Fibroblast of lung (primary cell): ENCODE measurements at places on chromosomes 7 and 10. TPM values are rescaled to one million over a fixed set of nuclear protein-coding genes. Genes with fewer than 3 reads are reported as not detected.

DNA sequence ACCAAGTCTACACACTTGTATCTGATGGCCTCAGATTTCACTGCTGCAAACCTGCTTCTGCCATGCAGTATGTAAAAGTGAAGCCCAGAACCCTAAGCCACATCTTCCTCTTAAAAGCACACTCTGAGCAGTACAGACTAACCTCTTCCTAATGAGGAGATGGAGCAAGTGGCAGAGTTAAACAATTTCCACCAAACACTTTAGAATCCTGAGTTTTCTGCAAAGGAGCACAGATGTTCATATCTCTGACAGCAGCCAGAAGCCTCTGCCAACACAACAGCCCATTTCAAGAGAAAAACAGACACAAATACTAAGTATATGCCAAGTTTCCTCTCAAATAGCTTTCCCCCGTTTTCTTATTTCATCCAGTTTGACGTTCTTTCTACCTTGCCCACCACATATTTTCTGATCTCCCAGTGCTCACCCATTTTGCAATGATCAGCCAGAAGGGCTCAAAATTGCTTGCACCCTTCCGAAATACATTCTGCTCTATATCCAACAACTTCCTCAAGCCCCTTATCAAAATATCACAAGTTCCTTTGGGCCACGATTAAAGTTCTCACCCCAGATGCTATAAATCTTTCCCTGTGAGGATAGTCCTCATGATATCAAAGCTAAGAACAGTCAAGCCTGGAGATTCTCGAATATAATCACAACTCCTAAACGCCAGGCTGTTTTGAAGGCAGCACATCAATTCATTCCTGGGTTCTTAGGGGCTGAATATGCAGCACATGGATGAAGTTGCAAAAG is 27.5 kb downstream of the ELMO1 start:
- no peak for DNase-seq
- H3K4me1 ChIP-seq = no peaks in the 10 kb centered on the region
- H3K27me3 ChIP-seq = no peaks in the 10 kb centered on the region
- H3K27ac ChIP-seq = no peak overlapping the region
- no peak overlapping the region for H3K4me3 ChIP-seq
- no peaks in the 10 kb centered on the region for H3K36me3 ChIP-seq

DNA sequence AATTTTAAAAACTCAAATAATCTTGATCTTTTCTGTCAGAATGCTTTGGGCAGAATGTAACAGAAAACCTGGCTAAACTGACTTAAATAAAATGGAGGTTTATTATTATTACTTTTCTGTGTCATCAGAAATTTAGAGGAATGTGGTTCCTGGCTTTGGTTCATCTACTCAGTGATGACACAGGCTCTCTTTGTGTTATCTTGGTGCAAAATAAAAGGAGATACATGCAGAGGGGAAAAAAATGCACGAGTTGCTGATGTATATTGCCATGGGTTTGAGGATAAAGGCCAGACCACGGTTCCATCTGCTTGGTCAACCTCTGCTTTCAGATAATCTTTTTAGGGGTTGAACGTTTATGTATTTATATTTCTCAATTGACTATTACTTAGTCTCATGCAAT is 181.4 kb downstream of the SUGCT start:
- no peaks in the 10 kb centered on the region for H3K4me1 ChIP-seq
- no peaks in the 10 kb centered on the region for H3K27me3 ChIP-seq
- no peaks in the 10 kb centered on the region for H3K36me3 ChIP-seq

GRCh38 chr7:114086537-114086913 is 167.7 kb upstream of the PPP1R3A start:
- H3K27me3 ChIP-seq = peaks cover 27% of the 10 kb centered on the region
- H3K36me3 ChIP-seq = no peaks in the 10 kb centered on the region
- peak overlapping the region; percentile 85 for H3K4me3 ChIP-seq
- no peak overlapping the region for H3K27ac ChIP-seq
- no peaks in the 10 kb centered on the region for H3K4me1 ChIP-seq

GRCh38 chr10:33780961-33781360 is 446.5 kb upstream of the NRP1 start:
- no peaks in the 10 kb centered on the region for H3K27me3 ChIP-seq
- H3K36me3 ChIP-seq = no peaks in the 10 kb centered on the region
- no peaks in the 10 kb centered on the region for H3K4me1 ChIP-seq
- H3K4me3 ChIP-seq = no peak overlapping the region

- H3K4me3 ChIP-seq = no peak overlapping the region
- no peaks in the 10 kb centered on the region for H3K36me3 ChIP-seq
- no peak overlapping the region for H3K27ac ChIP-seq
- H3K4me1 ChIP-seq = no peaks in the 10 kb centered on the region
- peaks cover 8% of the 10 kb centered on the region for H3K27me3 ChIP-seq
- peak; percentile 55 for DNase-seq
Measured at GRCh38 chr7:106056513-106057203, 55.5 kb downstream of the SYPL1 start.

VWA2 gene
- under 0.01 and 0.17 TPM in 2 replicates for total RNA-seq

NKX1-2 gene
- not detected in 2 replicates for total RNA-seq

MCM7 gene
- total RNA-seq = 16.7 and 24.4 TPM in 2 replicates

CAPZA2 gene
- 91.9 and 123 TPM in 2 replicates for total RNA-seq

CPN1 gene
- not detected in 2 replicates for total RNA-seq

TIMM23 gene
- total RNA-seq = 55.0 and 58.8 TPM in 2 replicates

LIMK1 gene
- total RNA-seq = 14.9 and 22.5 TPM in 2 replicates

MAGI2 gene
- total RNA-seq = 9.2 and 17.0 TPM in 2 replicates

OR13A1 gene
- not detected in 2 replicates for total RNA-seq

C10orf90 gene
- total RNA-seq = 0.17 TPM in 1 of 2 replicates, not detected in the other
